Renal cortex interstitium (tissue), 15 donors: ENCODE measurements at places on chromosomes 4 and X. TPM values are rescaled to one million over a fixed set of nuclear protein-coding genes. Genes with fewer than 3 reads are reported as not detected.

GRCh38 chr4:17787315-17787714, 5.9 kb upstream of the FAM184B start:
- DNase-seq, result no peak

- DNase-seq, result no peak
Observed at GRCh38 chr4:158856852-158857251, 88.0 kb downstream of the FNIP2 start.

DNA sequence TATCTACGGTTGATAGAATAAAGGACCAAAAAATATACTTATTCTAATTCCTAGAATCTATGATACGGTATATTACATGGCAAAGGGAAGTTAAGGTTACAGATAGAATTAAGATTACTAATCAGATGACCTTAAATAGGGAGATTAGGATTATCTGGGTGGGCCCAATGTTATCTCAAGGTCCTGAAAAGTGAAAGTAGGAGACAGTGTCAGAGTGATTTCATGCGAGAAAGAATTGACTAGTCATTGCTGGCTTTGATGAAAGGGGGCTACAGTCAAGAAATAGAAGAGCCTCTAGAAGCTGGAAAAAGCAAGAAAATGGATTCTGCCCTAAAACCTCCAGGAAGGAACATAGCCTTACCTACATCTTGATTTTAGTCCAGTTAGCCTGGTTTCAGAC, 176.9 kb upstream of the PPP1R2C start:
- DNase-seq, result no peak

DNA sequence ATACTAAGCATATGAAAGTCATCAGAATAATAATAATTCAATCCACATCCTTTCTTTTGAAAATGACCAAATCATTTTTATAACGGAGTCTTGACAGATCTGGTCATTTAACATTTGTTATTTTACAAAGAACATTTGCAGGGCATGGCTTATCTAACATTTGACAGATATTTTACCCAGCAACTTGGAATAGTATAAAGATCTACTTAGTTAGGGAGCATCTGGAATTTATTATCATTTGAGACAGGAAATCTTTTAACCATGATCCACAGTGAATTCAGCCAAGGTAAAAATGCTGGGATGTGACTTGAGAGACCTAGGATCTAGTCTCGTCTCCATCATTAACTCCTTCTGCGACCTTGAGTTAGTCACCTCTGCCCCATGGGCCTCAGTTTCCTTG, 22.4 kb downstream of the STARD8 start:
- no peak for DNase-seq

Gene CT45A1
- not detected for polyA plus RNA-seq

Gene MCF2
- polyA plus RNA-seq, result 0.89 TPM

Gene CRMP1
- 51.0 TPM for polyA plus RNA-seq

Gene ZNF185
- polyA plus RNA-seq, result 37.3 TPM

Gene PPP4R3C
- polyA plus RNA-seq, result not detected

Gene SHOX
- polyA plus RNA-seq, result 0.17 TPM

Gene BBS12
- polyA plus RNA-seq, result 17.0 TPM

- DNase-seq, result no peak
Observed at GRCh38 chrX:53114864-53115549, 21.1 kb downstream of the KANTR start.

Gene IGSF1
- 23.6 TPM for polyA plus RNA-seq

Gene TMEM255A
- 0.27 TPM for polyA plus RNA-seq

DNA sequence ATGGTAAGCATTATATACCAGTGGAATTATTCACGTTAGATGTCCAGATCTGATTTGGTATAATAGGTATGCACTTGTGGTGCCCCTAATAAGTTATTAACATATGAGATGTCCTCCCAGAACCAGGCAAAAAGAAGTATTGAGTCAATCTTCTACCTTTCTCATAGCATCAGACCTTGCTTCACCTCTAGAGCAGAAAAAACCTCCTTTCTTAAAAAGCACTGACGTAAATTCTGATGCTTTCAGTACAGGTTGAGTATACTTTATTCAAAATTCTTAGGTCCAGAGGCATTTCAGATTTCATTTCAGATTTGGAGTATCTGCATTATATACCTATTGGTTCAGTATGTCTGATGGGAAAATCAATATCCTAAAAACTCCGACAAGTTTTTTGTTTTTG, 22.4 kb downstream of the LEF1 start:
- DNase-seq, result no peak

Gene CSAG2
- not detected for polyA plus RNA-seq

DNA sequence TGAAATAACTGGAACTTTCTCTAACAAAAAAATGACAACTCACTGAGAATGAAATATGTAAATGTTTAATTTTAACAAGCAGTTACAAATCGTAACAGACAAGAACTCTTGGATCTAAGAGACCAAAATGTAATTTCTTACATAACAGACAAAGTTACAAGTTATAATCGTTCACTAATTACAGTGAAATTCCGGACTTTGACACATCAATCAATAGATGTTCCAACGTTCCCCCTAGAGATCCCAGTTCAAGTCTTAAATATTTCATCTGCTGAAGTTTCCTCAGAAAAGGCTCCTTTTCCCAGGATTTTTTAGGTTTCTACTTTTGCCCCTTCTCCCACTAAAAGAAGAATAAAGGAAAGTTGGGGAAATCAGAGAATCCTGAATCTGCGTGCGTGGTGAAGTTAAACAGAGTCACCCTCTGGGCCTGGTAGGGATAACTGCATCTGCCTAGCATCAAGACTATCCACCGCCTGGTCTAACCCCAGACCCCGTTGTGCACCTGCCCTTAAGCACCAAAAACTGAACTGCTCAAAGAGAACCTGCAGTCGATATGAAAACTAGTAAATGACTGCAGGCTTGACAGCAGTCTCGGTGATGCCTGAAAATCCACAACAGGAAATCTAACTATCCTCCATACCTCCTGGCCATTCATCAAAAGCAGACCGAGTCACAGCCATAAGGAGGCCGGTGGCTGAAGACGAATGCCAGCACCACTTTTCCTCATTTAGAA, 2.3 kb downstream of the IRF2 start:
- no peak for DNase-seq

GRCh38 chr4:11342401-11342800, 86.3 kb downstream of the HS3ST1 start:
- no peak for DNase-seq

Gene CEP44
- 24.1 TPM for polyA plus RNA-seq

- DNase-seq, result no peak
Observed at GRCh38 chr4:151420250-151420807, 11.4 kb downstream of the FHIP1A start.

DNA sequence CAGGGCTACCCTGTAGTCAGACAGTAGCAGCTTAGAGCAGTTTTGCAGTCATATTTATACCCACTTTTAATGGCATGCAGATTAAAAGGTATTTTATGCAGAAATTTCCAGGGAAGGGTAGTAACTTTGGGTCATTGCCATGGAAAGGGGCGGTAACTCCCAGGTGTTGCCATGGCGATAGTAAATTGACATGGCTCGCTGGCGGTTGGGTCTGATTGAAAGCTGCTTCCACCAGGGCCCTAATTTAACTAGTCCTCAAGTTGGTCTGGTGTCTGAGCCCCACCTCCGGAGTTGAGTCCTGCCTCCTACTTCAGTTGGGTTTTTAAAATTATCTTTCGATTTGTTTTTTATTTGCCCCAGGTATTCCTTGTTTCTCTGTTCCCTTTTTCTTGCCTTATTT, 70.1 kb downstream of the NAA11 start:
- no peak for DNase-seq

DNA sequence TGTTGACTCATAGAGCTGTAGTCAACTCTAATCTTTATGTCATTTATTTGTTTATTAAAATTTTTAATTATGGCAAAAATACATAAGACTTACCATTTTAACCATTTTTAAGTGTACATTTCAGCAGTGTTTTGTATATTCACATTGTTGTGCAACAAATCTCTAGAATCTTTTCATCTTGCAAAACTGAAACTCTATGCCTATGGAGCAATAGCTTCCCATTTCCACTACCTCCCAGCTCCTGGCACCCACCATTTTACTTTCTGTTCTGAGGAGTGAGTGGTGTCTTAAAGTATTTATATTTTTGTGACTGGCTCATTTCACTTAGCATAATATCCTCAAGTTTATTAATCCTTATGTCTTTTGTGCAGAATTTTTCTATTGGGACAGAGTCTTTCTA, 181.0 kb downstream of the GPAT3 start:
- DNase-seq, result no peak
